ENCODE measurements at places on chromosomes 4 and X.

GRCh38 chrX:42143866-42144592, 220.7 kb upstream of the CASK start:
- no peak for DNase-seq

- DNase-seq: no peak
Measured at GRCh38 chr4:110849461-110849860, 226.6 kb upstream of the PITX2 start.

DNA sequence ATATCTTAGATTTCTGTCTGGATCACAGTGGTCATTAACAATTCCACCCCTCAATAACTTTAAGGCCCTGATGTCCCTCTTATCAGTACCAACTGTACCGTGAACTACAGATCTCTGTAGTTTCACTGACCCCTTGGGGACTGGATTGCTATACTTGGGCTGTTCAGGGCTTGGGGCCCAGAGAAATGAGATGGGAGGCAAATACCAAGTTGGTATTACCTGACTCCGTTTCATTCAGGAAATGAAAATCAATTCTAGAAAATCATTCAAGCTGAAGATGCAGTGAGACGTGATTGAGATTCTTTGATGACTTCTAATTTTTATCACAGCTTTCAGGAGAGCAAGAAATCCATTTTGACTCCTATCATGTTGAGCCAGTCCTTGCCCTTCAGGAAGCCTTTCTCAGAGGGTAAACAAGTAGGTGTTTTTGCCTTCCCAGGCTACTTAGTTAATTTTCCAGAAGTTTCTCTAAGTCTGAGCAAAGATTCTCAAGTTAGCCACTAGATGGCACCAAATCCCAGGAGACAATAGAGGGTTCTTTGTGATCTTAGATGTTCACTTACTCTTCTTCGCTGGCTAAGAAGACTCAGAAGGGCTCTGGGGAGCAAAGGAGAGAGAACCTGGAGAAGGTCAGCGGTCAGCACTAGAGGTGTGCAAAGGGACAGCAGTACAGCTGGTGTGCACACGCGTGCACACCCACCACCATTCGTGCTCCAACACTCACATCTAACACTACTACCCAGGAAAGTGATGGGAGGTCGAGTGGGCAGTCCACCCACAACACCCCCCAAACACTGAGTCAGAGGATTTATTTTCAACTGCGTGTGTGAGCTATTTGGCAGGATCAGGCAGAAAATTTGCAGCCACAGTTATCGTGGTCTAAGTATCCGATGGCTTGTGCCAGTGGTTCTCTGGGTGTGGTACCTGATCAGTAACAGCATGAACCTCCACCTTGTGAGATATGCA, 7.4 kb downstream of the HNRNPH2 start:
- peak; percentile 44 for DNase-seq

DNA sequence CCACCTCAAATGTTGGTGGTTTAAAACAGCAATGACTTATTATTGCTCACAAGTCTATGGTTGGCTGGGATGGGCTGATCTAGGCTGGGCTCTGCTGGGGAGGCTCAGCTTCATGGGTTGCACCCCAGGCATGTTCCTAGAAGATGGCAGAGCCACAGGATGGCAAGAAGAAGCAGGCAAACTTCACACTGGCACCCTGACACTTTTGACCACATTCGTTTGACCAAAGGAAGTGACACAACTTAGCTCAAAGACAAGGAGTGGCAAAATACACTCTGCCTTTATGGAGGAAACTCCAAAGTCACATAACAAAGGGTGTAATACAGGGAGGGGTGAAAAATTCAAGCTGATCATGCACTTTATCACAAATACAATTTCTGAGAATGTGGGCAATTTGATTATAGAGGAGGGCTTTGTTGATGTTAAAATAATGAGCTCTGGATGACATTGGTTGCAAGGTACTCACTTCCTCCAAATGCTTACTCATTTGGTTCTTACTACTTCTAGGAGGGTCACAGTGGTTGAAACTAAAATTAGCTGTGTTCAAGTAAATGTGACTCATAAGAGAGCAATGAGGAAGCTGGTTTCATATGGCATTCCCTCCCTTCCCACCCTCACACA, 249.2 kb upstream of the RPS6KA3 start:
- no peak for DNase-seq

DNA sequence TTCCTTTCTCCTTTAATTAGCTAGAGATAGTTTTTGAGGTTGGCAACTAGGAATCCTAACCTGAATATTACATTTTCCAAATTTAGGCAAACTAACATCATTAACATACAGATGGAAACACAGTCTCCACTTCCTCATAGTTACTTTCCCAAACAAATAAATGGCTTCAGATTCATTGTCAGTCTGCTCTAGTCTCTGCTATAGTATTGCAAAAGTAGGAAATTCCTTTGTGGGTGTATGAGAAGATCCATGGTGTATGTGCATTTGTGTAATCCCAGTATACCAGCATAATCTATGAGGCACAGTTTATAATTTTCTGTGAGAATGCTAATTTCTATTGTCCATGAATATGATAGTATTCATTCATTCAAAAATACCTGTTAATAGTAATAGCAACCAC, 3.0 kb upstream of the NDP start:
- no peak for DNase-seq

- no peak for DNase-seq
Measured at GRCh38 chr4:139419388-139419914, 34.5 kb upstream of the RAB33B start.

- no peak for DNase-seq
Measured at GRCh38 chr4:140603286-140603685, 34.5 kb upstream of the UCP1 start.

DNA sequence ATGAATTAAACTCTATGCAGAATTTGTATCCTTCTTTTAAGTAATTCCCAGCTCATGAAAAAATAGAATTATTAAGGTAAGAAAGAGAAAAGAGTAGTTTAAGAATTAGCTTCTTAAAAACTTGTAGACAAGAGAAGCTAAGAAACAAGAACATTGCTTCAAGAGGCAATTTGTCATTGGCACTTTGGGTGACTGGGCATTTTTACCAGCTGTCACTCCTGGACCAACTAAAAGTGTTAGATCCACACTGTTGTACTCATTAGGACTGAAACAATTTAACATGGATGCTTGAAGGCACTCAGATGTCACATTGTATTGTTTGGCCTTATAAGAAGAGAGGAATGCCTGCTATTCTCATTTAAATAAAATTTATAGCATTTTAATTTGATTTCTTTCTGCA, 7.4 kb downstream of the COL25A1 start:
- no peak for DNase-seq

DNA sequence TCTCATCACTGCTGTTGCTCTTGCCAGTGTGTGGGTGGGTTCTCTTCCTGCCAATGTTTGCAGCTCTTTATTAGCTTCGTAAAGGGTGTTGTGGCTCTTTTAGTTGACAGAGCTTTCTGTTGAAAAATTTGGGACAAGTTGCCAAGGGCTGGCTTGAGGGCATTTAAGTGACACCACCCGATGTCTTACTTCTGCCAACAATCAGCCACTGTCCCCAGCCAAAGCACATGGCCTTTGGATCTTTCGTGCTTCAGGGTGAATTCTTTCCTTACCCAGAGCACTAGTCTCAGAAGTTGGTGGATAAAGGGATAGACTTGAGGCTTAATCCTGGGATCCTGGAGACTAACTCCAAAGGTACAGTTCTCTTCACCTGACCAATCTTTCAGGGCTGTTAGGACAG, 113.6 kb downstream of the SOX3 start:
- DNase-seq: no peak

DNA sequence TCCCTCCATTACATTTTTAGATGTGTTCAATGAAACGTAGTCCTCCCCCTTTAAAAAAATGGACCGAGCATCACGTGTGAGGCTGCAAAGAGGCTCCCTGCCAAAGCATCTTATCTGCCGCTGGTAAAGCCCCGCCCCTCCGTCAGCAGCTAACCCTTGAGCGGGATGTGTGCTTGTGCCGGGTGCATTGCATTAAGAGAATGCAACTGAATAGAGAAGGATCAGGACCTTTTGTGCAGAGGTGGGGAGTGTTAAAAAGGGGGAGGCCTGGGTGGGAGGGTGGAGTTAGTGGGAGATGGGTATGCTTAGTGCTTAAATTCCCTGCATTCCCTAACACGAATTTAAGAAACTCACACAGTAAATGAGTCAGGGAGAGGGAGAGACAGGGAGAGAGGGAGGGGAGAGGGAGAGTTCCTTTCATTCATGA, 66.0 kb downstream of the TBL1X start:
- peak; percentile 78 for DNase-seq

GRCh38 chrX:18883961-18884765, 99.8 kb downstream of the PHKA2 start:
- no peak for DNase-seq

- no peak for DNase-seq
Measured at GRCh38 chrX:97238632-97239031, 354.9 kb downstream of the RPA4 start.

DNA sequence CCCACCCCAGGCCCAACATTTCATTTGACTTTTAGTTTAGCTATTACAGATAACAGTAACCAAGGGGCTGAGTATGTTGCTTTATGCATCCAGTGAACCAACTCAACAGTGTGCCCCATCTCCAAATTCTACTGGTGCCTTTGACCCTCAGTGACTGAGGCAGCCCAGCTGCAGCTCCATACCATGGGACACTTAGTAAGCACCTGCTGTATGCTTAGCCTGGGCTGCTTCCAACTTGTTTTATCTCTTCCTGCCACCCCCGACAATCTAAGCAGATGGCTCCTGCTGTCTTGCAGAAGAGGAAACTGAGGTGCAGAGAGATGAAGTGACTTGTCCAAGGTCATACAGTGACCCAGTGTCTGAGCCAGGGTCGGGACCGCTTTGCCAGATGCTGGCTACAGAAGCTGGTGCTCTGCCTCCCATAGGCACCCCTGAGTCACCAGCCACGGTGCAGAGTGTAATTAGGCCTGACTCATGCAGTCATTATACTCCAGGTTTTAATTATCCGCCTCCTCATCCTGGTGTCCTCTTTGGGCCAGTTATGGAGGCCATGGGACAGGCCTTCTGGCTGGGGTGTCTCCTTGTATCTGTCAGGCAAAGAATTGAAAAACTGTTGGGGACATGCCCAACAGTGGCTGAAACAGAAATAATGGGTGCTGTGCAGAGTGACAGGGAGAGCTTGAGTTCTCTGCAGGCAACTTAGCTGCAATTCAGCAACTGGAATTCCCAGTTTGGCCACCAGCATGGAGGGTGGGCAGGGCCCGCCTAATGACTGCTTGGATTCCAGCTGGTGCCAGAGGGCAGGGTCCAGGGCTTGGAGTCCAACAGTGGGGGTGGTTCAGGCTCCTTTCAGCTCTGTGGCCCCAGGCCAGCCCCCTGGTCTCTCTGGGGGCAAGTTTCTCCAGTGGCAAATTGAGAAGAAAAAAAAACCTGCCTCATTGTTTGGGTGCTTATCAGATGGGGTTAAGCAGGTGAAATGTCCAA, 8.2 kb upstream of the GPR78 start:
- DNase-seq: no peak

DNA sequence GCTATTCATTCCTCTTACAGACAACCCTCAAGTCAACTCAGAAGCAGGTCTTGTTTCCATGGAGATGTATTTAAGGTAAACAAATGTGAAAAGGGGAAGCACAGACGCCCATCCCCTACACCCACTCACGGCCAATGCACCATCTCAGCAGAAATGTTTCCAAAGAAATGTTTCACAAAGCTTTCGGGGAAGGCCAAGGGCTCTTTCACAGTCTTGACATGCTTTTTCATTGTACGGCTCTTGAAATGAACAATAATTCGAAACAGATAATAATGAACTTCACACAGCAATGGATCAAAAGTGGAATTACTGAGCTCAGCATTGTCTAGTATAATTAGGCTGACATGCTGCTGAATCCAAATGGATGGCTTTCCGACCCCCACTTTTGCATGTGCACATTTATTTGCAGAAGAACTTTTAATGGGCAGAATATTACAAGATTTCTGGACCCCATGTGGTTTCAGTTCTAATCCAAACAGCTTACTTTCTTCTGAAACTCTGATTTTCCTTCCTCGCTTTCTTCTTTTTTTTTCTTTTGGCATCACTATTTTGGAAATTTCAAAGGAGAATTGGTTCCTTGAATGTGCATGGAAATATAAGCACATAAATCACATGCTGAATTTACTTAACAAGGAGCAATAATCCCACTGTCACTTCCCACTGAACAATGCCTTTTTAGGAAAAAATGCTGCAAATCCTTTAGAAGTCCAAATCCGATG, 160.9 kb downstream of the SMIM20 start:
- DNase-seq: no peak

DNA sequence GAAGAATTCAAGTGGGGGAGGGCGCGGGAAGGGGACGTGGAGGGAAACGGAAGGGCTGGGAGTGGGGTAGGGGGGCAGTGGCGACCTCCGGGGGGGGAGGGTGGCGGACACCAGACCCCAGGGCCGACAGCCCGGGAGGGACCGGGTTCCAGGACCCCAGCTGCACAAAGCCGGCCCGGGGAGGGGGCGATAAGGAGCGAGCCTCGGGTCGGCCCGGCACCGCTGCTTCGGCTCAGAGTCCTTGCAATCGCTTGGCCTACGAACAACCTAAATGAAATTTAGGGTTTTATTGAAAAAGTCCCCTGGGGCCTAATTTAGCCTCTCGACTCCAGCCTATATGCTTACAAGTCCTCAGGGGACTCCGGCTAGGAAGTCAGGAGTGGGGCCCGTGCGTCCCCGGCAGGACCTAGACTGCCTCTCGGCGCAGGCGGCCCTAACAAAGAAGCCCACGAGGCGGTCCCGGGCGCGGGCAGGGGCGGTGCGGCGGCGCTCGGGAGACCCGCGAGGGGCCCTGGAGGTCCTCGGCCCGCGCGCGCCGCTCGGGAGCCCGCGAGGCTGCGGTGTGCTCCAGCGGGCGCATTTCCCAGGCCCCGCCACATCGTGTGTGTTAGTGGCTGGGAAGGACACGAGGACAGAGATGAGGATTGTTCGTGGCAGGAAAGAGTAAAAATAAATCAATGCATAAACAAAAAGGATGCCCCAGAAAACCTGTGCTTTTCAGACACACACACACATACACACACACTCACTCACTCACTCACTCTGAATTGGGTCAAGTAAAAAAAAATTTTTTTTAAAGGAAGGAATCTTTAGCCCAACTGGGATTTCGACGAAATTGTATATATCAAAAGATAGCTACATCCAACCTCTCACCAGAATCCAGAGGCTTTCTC, 70.0 kb downstream of the MGST2 start:
- no peak for DNase-seq

DNA sequence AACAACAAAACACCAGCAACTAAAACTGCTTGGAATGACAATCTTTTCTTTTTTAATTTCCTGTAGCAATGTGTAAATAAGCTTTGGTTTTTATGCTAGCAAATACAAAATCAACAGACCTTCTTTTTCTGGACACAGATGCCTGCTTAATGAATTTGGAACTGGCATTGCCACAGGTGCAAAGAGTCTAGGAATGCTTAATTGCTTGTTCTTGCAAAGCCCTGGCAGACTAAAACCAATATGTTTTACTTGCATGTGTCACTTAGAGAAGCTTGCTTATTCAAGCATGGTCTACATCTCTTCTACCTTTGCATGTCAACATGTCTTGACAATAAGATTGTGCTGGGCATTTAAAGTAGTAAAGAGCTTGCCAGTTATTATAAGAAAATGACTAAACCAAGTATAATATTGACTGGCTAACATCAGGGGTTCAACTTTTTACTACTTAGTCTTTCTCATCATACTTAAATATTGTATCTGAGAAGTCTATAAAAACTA, 656.7 kb upstream of the NDST4 start:
- DNase-seq: no peak

All from NCI-H1105 (cell line).